ENCODE measurements at places on chromosomes 7 and 10.

- no peak for DNase-seq
These were observed 65.3 kb downstream of the WDFY4 start for GRCh38 chr10:48750019-48750418.

GRCh38 chr10:70913893-70914240 is 25.5 kb upstream of the PCBD1 start:
- no peak for DNase-seq

- no peak for DNase-seq
These were observed 371.4 kb downstream of the DNAJB6 start for GRCh38 chr7:157707983-157708918.

GRCh38 chr10:31669357-31669756 is 259.3 kb downstream of the ARHGAP12 start:
- no peak for DNase-seq

DNA sequence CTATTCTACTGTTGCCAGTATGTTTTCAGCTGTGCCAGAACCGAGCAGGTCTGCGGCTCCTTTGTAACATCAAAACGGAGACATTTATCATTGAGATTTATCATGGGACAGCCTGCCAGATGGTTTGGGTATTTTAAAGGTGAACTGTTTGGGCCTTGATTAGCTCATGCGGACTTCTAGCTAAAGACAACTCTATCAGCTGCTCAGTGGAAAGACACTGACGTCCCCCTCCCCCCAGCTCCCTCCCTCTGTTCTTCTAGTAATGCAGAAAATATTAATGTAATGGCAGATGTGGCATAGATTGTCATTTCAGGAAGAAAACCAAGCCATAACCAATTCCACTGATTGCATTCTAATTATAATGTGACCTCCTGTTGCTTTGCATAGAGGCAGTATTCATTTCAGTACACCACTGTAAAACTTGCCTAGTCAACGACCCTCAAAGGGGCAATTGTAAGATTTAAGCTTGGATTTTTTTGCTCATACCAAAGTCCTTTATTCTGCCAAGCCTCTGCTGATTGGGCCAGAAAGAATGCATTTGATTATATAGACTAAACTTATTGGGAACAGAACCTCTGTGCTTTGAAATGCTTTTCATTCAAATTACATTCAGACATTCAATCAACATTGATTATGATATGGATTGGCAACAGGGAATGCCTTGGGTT is 966.8 kb downstream of the LRMDA start:
- DNase-seq = peak; percentile 55

DNA sequence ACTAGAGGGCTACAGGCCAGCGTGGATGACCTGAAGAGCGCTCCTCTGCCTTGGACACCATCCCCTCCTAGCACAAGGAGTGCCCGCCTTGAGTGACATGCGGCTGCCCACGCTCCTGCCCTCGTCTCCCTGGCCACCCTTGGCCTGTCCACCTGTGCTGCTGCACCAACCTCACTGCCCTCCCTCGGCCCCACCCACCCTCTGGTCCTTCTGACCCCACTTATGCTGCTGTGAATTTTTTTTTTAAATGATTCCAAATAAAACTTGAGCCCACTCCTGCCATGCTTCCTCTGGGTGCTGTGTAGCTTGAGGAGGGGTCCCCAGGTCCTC is 4.5 kb downstream of the SNCG start:
- DNase-seq = no peak

DNA sequence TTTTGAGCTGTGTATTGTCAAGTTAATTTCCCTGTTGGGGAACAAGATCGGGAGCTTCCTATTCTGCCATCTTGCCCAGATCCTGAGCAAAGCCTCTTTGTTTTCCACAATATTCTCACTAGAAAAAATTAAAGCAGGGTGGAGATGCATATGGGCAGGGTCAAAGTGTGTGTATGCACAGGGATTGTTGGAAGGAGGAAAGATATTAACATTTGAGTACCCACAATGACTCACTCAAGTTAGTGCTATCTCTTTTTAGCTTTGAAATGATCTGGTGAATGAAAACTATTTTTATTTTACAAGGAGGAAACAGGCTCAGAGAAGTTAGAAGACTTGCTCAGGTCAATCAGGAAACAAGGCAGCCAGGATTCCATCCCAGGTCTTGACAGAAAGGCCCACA is 6.7 kb upstream of the BTBD16 start:
- DNase-seq = no peak

DNA sequence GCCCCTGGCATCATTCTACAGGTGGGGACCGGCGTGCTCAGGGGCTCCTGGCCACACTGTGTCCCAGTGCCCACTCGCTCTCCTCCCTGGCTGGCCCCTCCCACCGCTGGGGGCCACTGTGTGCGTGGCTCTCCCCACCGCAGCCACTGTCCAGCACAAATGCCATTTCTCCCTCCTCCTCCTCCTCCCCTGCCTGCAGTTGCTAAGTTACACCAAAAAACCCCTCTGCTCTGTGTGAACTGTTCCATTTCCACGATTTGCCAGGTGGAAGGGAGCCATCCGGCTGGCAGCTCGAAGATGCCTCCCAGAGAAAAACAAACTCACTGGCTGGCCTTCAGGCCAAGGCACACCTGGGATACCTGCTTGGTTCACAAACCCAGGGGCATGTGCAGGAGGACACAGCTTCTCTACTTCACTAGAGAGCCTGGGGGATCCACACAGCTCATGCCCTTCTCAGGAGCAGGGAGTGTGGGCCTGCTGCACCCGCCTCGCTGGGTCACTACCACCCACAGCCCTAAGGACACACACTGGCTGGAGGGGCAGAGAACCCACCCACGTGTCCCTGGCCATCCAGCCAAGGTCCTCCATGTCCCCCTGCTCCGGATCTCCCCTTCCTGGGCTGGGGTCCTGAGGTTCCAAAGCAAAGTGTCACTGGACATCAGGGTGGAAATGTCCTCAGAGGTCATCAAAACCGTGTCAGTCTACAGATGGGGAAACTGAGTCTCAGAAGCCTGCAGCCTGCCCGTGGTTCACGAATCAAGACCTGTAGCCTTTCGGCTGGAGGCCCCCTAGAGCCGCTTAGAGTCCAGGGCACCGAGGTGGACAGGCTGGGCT is 1.7 kb downstream of the RASGEF1A start:
- no peak for DNase-seq

DNA sequence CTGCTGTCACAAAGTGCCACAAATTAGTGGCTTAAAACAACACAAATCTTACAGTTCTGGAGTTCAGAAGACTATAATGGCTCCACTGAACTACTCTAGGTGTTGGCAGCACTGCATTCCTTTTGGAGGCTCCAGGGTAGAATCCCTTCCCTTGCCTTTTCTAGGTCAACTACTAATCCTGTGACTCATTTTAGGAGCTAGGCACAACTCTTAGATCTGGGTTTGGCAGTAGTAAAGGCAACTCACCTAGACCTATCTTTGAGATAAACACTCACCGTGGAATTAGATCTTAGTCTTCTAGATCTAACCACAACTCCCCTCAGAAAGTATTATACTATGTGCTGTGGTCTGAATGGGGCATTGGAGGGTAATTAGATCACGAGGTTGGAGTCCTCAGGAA is 60.4 kb downstream of the ANKIB1 start:
- DNase-seq = no peak

DNA sequence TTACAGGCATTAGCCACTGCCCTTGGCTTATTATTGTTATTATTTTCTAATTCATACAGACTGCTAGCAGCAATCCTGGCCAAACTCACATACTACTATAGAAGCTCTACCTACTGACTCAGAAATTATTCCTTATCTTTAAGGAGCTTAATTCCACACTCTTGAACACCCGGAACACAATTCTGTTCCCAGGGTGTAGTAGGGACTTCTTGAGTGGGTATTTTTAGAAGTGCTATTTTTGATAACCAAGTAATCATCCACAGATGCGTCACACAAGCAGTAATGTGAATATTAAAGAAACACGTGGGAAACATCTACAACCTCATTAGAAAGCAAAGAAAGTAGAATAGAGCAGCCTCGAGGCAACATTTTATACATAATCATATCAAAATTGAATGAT is 149.2 kb downstream of the PTEN start:
- DNase-seq = no peak

DNA sequence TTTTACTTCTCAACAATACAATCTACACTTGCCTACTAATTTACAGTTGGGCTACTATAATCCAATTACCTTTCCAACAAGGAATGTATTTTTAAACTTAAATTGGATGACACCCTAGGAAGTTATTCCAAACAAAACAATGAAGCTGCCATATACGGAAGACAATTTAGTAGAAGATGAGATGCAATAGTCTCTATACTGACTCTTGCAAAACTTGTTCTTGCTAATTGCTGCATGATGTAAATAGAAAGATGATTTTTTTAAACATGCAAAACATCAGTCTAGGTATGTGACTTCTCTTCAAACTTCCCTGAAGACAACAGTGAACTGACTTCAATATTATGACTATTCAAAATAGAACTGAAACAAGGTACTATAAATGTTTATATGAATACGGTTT is 17.6 kb downstream of the NT5C3A start:
- DNase-seq = no peak

GRCh38 chr10:103124420-103125096 is 68.5 kb downstream of the NT5C2 start:
- DNase-seq = no peak

DNA sequence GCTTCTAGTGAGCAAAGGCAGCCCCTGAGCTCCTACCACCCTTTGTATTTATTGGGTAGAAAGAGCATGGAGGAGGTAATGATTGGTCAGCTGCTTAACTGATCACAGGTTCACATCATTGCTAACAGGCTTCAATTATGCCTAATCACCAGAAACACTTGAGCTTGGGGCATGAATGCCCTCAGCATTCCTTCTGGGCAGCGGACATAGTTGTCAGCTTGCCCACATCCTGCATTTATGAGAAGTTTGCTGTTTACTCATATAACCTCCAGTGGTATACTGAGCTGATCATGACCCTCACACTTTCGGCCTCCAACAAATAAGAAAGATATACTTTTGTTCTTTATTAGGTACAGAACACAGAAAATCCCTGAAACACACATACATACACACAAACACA is 140.3 kb upstream of the ODAD2 start:
- DNase-seq = no peak

GRCh38 chr7:23093546-23093945 is 12.0 kb upstream of the KLHL7 start:
- no peak for DNase-seq

- DNase-seq = no peak
These were observed 340.5 kb downstream of the TNS3 start for GRCh38 chr7:47241112-47242065.

DNA sequence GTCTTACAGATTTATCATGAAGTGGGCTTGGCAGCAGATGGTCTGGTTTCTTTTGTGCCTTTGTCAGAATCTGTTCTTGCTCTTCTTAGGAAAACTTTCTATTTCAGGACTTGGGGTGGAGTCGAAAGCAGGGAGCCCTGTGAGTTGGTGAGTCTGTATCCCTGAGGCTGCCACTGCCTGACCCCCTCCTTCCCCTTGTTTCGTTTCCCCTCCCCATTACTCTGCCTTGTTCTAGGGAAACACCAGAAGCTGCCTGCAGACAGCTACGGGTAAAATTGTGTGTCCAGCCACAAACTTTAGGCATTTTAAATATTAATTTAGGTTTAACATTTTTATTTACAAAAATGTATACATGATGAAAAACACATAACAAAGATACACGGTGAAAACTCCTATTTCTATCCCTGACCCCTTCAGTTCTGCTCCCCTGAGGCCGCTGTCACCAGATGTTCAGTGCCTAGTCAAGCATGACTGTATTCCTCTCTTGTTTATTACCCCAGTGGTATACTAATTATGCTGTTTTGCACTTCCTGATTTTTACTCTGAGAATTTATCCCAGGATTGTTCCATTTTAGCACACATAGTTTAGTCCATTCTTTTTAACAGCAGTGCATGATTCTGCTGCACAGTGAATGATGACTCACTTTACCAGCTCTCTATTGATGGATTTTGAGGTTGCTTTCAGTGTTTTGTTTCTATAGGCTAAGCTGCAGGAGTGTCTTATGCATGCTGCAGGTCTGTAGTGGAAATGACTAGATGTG is 9.1 kb downstream of the TSPAN14 start:
- DNase-seq = peak; percentile 28

DNA sequence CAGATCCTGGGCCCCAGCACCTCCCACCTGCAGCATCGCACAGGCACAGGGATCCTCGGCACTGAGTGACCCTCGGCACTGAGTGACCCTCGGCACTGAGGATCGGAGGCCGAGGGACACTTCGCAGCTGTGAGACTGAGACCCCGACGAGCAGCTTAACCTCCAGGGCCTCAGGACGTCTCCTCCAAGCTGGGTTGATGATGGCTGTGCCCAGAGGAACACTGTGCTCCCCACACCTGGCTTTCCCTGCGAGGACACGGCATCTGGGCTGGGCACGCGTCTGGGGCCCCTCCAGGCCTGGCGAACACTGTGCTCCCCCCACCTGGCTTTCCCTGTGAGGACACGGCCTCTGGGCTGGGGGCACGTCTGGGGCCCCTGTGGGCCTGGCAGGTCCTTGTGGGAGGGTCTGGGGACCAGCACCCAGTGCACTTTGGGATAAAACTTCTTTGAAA is 158.3 kb upstream of the PPP2R2D start:
- no peak for DNase-seq

- DNase-seq = no peak
These were observed 499.0 kb upstream of the SEMA3D start for GRCh38 chr7:85685901-85686300.

GRCh38 chr10:73494877-73495225 is 973 bp downstream of the PPP3CB start:
- DNase-seq = no peak

DNA sequence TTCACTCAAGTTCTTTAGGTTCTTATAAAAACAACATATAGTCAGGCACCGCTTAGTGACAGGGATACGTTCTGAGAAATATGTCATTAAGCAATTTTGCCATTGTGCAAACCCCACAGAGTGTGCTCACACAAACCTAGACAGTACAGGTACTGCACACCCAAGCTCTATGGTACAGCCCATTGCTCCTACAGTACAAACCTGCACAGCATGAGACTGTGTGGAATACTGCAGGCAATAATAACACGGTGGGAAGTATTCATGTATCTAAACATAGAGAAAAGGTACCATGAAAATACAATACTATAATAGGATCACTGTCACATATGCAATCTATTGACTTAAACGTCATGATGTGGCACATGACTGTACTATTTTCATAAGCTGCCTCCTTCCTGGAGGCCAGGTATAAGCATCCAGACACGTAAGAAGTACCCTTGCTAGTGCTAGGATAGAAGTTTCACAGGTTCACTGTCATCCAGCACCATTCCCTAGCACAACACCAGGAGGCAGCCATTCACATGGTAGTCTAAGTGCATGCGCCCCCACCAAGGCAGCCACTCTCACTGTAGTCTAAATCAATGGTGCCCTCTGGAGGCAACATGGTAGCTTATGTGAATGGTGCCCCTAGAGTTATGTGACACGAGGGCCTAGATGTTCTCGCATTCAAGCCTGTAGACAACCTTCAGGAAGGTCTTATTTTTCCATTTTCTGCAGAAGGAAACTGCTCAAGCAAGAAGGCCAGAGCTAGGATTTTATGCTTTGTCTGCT is 98.5 kb downstream of the ARHGAP22 start:
- DNase-seq = no peak

- peak; percentile 19 for DNase-seq
These were observed 97.7 kb downstream of the SH3PXD2A start for GRCh38 chr10:103757531-103758293.

DNA sequence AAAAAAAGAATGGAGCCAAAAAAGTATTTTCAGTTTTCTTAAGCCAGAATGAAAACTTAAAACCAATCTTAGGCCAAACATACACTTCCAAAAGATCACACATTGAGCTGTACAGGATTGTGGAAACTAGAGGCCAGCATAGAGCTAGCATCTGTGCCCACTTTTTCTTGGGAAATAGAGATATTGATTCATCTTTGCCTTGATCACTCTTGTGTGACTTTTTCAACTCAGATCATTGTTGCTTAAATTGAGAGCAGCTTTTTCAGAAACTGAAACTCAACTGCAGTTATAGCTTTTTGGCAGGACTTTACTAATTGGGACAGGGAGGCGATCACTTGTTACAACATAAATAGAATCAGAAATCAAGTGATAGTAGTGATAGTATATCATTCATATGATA is 132.2 kb downstream of the PRKG1 start:
- DNase-seq = no peak
